ENCODE measurements at places on chromosomes 13 and 19.

GRCh38 chr19:1648459-1648849, 4.0 kb downstream of the TCF3 start:
- DNase-seq = no peak

DNA sequence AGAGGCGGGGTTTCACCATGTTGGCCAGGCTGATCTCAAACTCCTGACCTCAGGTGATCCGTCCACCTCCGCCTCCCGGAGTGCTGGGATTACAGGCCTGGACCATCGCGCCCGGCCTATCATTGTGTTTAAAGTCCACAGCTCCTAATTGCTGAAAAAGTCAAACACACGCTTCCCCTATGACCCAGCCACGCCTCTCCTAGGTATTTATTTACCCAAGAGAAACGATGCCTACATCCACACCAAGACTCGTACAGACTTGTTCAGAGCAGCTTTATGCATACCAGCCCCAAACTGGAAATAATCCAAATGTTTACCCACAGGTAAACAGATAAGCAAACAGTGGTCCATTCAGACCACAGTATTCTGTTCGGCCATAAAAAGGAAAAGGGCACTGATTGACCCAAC, 15.1 kb downstream of the ZNRF4 start:
- no peak for DNase-seq

- peak; percentile 45 for DNase-seq
These were observed 11.8 kb upstream of the FBN3 start for GRCh38 chr19:8161135-8161646.

DNA sequence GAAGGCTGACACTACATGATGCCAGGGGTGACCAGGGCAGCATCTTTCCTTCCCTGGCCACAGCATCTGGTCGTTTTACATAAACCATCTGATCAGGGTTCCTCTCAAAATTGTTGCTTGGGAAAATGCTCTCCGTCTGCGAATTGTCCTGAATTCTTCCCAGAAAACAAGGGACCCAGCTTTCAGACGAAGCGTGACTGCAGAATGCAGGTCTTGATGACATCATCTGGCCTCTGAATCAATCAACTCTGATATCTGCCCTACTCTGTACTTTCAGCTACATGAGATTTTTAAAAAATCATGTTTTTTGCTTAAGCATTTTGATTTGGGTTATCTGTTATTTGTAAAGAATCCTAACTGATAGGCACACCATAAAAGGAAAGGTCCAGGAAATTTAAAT, 246.6 kb upstream of the IRS2 start:
- DNase-seq = no peak

DNA sequence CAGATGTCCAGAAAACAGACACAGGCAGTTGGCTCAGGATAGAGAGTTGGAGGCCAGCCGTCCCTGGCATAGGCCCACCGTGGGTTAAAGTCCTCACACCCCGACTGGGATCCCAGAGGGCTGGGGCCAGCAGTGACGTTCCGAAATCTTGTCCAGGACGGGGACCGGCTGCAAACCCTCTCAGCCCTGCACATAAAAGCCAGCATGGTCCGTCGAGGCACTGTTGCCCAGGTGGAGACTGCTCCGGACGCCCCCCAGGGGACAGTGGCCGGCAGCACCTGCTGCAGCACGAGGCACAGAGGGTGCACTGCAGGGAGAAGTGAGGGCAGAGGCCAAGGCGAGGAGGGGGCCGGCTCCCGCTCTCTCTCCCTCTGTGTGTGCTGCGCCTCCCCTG, 4.3 kb upstream of the IFNL2 start:
- no peak for DNase-seq

- DNase-seq = no peak
These were observed 3.0 kb downstream of the APC2 start for GRCh38 chr19:1452802-1453524.

DNA sequence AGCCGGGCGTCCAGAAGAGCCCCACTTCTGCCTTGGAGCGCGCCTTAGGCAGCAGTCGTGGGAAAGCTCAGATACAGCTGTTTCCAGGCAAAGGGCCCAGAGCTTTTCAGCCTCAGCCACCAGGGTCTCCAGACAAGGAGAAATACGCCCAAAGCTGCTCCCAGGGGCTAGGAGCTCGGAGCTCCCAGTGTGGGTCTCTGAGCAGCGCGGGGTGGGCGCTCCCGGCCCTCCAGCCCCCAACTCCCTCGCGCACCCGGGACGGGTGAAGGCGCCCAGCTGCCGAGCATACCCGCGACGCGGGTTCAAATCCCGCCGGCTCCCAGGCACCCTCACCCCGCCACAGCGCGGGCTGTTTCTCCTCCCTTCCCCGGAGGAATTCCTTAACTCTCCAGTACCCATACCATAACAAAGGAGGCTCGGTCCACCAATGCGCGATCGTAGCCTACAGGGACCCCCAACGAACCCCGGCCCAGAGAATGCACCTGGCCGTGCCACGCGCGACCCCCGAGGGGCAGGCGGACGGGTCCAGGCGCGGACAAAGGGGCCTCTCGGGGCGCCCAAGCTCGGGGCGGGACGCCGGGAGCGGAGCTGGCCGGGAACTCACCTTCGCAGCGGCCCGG, 507 bp downstream of the COL4A1 start:
- no peak for DNase-seq

DNA sequence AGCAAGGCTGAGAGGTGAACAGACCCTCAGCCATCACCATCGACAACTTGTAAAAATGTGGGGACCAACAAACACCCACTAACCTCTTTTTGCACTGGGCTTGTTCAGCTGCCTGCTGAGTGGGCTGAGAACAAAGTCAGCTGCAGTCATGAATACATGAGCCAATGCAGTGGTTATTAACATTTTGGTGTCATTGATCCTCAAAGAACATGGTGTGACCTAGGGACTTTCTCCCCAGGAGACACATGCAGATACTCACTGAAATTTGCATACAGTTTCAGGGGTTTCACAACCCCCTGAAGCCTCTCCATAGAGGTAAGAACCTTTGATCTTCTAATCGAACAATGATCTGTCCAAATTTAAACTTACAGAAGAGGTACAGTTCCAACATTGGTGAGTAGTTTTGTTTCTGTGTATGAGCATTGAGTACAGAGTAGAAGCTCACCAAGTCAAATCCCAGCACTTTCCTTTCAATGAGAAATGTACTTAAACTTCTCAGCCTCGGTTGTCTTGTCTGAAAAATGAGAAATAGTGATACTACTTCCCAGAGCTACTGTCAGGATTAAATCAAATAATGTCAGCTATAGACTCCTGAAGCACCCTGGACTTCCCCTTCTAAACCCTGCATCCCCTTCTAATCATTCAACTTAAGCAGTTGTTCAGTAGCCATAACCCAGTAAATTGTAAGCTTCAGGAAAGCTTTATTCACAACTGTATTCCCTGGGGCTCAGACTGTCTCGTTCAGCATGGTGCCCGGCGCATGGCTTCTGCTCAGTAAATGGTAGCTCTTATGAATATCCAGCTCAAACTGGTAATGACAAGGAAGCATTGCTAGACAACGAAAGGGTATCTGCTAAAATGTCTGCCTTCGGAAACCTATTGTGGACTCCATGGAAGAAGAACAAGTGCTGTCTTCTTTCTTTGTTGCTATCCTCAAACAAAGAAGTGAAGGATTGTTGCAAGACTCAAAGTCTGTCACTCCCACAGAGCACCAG, 148.7 kb downstream of the FOXO1 start:
- DNase-seq = no peak

GRCh38 chr13:98039261-98039660, 85.8 kb downstream of the IPO5 start:
- no peak for DNase-seq

- DNase-seq = no peak
These were observed 126.4 kb upstream of the SLC10A2 start for GRCh38 chr13:103192511-103193135.

GRCh38 chr13:99500839-99501183, 461 bp upstream of the TM9SF2 start:
- DNase-seq = no peak

DNA sequence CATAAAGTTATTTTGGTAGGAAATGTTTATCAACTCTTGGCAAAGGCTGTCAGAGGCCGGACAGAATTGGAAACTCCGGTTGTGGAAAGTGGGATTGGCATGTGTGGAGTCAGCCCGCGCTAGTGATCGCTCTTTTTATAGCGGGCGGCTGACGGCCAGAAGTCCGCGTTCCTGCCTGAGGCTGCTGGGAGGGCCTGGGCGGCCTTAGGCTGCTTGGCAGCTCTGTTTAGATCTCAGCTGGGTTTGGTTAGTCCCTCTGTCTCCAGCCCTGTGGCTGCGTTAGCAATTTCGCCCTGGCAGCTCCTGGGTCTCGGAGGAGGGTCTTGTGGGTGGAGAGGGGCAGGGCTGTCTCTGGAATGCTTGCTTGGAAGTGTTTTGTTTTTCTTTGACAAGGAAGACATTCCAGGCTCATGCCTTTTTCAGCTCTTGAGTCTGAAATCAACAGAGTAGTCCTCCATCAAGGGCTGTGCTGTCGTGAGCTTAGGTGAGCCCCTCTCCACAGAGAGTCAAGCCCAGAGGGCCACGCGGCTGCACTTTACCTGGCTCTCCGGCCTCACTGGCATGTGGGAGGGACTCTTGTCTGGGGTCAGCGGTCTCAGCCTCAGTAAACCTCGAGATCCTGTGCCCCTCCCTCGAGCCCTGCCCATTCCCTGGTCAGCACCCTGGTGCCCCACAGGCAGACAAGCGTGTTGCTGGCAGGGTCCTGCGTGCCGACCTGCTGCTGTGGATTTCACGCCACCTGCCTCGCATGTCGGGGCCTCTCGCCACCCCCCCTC, 22.5 kb downstream of the DOT1L start:
- DNase-seq = no peak

GRCh38 chr13:95676105-95676761, 706 bp upstream of the DNAJC3 start:
- no peak for DNase-seq

DNA sequence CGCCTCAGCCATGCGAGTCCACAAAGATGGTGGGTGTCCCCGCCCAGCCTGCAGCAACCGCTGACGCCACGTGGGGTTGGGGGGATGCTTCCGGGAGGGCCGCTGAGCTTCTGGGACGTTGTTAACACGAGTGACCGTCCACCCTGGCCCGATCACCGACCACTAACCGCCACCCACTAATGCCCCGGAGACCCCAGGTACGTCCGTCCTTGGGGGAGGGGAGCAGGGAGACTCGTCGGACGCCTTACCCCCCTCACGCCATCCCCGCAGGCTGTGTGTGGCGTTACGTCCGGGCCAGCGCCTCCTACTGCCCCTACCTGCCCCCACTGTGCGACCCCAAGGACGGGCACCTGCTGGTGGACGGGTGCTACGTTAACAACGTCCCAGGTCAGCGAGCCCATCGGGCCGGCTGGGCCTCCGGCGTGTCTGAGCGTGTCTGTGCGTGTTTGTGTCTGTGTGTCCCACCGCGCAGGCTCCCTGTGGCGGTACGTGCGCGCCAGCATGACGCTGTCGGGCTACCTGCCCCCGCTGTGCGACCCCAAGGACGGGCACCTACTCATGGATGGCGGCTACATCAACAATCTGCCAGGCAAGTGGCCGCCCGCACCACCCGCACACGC, 21.3 kb downstream of the PNPLA6 start:
- no peak for DNase-seq

DNA sequence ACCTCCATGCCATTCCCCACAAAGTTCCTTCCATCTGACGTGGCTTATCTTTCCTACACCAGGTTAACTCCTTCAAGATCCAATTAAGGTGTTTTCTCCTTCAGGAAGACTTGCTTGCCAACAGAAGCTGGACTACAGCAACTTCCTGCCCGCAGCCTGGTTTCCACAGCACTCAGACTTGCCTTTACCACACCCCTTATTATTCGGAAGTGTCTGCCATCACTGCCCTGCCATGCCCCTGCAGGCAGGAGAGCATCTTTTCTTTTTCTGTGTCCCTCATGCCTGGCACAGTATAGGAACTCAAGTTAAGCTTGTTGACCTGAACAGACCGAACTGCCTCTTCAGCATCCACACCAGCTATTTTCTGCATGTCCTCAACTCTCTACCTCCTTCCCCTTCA, 168.0 kb downstream of the FOXO1 start:
- DNase-seq = no peak

DNA sequence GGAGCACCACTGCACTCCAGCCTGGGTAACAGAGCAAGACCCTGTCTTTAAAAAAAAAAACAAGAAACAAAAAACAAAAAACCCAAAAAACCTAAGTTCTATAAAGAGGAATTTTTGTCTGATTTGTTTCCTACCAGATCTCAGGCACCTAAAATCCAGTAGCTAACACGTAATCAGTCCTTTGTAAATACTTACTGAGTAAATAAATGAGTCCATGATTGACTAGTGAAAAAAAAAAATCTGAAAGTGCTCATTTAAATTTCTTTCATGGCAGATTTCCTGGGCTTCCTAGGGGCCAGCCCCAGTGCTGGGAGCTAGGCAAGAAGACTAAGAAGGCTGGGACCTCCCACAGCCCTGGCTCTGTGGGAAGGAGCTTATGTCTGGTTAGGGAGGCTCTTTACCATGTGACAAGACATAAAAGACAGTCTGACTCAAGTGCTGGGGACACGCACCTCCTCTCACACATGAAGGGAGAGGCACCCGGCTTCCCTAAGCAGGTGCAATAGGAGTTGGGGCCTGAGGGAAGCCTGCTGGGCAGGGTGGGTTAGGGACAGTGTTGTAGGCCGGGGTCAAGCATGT, 22.5 kb downstream of the LIG1 start:
- no peak for DNase-seq

- DNase-seq = no peak
These were observed 418.8 kb downstream of the DACH1 start for GRCh38 chr13:71448080-71448630.

- DNase-seq = no peak
These were observed 7.5 kb downstream of the FRY start for GRCh38 chr13:32039056-32039455.

DNA sequence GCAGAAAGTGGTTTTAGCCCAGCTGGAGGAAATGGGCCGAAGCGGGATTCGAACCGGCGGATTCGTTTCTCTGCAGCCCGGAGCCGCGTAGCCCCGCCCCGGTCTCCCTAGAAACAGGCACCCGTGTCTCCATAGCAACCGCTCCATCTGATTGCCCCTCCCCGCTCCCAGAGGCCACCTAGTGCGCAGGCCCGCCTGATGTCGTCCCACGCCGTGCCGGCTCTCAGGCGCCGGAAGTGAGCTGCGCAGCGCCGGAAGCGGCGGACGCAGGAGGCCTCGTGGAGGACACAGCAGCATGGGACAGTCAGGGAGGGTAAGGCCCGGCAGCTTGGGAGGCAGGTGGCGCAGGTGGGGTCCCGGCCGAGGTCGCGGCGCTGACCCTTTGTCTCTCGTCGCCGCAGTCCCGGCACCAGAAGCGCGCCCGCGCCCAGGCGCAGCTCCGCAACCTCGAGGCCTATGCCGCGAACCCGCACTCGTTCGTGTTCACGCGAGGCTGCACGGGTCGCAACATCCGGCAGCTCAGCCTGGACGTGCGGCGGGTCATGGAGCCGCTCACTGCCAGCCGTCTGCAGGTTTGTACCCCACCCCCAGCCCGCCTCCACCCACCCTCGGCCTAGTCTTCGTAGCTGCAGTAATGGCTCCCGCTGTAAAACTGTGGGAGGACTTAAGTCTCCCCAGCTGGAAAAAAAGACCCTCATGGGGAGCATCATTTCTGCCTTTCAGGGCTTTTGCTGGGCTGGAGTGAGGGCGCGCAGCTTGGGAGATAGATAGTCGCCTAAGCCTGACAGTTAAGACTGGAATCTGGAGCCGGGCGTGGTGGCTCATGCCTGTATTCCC, at the start of gene PPAN:
TSS of gene PPAN (plus strand) at position 263 of the 837 bp plus-strand sequence. CDS start at position 296, 33 bp downstream.
- peak; percentile 99 for DNase-seq

- no peak for DNase-seq
These were observed 720.3 kb downstream of the UQCRFS1 start for GRCh38 chr19:28492621-28493020.
